ENCODE measurements at places on chromosomes 12 and 14.

DNA sequence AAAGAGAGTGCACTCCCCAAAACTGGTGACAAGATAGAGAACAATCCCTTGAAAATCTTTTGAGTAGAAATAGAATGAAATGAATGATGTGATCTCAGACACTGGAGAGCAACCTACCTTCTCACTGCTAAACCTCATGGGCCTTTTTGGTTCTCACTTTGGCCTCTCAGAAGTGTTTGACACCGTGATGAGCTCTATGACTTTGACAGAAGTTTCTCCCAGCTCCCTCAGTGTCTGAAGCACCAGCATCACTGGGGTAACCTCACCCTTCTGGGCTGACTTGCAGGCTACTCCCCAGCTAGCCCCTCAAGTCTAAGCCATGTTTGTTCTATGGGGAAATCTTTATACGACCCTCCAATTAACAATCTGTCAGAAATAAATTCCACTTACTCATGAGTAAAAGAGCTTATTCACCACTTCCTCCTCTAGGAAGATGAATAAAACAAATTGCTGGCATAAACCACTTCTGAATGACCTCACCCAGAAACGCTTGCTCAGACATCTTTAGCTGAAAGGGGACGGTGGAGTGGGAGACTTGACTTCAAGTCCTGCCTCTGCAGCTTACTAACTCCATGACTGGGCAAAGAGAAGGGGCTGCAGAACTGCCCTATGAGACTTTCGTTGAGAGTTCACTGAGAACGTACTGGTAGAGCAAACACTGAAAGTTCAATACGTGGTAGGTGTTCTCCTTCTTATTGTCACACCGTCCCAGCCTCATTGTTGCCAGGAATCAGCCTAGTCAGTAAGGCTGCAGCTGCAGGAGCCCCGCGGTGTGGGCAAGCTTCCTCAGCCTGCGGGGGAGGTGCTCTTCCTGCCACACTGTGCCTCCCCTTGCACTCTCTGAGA, 46.5 kb downstream of the ST8SIA1 start:
- no peak for DNase-seq

GRCh38 chr12:17076028-17076744, 470.2 kb upstream of the LMO3 start:
- DNase-seq, result no peak

GRCh38 chr12:84305144-84305543, 607.5 kb downstream of the SLC6A15 start:
- DNase-seq, result no peak

- DNase-seq, result no peak
These were observed 69.2 kb upstream of the ARID2 start for GRCh38 chr12:45660330-45660729.

DNA sequence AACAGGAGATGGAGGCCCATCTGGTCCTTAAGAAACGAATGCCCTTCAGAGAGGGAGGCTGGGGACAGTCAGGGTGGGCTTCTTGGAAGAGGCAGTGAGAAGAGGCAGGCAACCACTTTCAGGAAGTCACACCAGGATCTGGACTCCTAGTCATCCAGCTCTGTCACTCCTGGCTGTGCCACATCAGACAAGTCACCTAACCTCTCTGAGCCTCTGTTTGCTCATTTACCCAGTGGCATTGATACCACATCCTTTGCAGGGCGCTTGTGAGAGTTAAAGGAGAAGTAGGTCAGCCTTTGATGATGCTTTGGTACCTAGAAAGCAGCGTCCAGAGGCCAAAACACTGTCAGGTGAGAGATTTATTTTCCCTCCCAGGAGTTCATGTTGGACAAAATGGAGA, 11.1 kb downstream of the CCDC197 start:
- no peak for DNase-seq

DNA sequence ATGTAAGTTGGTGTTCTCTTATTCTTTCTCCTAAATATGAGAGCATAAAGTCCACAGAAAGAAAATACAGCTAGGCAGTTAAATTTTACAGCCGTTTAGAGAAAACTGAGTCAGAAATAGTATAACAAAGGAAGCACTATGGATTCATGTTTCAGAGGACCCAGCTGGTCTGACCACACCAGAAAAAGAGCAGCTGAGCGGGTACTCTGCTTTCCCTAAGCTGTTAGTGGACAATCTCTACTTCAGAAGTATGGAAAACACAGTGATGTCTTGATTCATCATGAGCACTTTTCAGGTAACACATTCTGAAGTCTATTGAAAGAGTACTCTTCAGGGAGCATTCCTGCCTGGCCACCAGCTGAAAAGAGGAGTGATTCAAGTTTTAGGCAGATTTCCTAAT, 12.4 kb downstream of the PPM1H start:
- no peak for DNase-seq
